HFFc6 (cell line): ENCODE measurements at places on chromosomes 5 and 9. TPM values are rescaled to one million over a fixed set of nuclear protein-coding genes. Genes with fewer than 3 reads are reported as not detected.

RFX3 gene
- 2.7 to 3.1 TPM (median 2.7 TPM) in 3 replicates for total RNA-seq

CORO2A gene
- total RNA-seq, result 1.1 to 2.1 TPM (median 2.0 TPM) in 3 replicates

SPATA31C1 gene
- total RNA-seq, result not detected in 3 replicates

FOXD4L4 gene
- 0.14 TPM in 1 of 3 replicates, not detected in the others for total RNA-seq

DMGDH gene
- 0.53 TPM in 1 of 3 replicates, not detected in the others for total RNA-seq

PCDHGB7 gene
- total RNA-seq, result 6.6 to 18.2 TPM (median 15.3 TPM) in 3 replicates

ABO gene
- not detected in 3 replicates for total RNA-seq

SOX30 gene
- 0.12 to 0.15 TPM in 2 of 3 replicates, not detected in the other for total RNA-seq

HK3 gene
- not detected in 3 replicates for total RNA-seq

IRX2 gene
- 3.1 to 5.5 TPM (median 5.2 TPM) in 3 replicates for total RNA-seq

PFDN1 gene
- total RNA-seq, result 83.3 to 90.1 TPM (median 86.1 TPM) in 3 replicates

TMOD1 gene
- 0.21 to 0.55 TPM (median 0.26 TPM) in 3 replicates for total RNA-seq

SPATA31D4 gene
- total RNA-seq, result not detected in 3 replicates

C5orf52 gene
- not detected in 3 replicates for total RNA-seq

STPG3 gene
- total RNA-seq, result not detected in 3 replicates

EQTN gene
- total RNA-seq, result not detected in 3 replicates

FAXDC2 gene
- 2.6 to 4.4 TPM (median 3.4 TPM) in 3 replicates for total RNA-seq

SARDH gene
- 0.23 to 4.5 TPM (median 0.24 TPM) in 3 replicates for total RNA-seq

CDH9 gene
- total RNA-seq, result not detected in 2 replicates

PCDHB16 gene
- 1.6 to 2.7 TPM (median 1.7 TPM) in 3 replicates for total RNA-seq

GPR150 gene
- 0.26 to 0.37 TPM (median 0.27 TPM) in 3 replicates for total RNA-seq

AJM1 gene
- total RNA-seq, result 5.2 to 8.1 TPM (median 6.8 TPM) in 3 replicates

PLPP7 gene
- 1.8 to 10.2 TPM (median 9.2 TPM) in 3 replicates for total RNA-seq

LHX2 gene
- total RNA-seq, result not detected in 3 replicates

CREB3 gene
- 111 to 127 TPM (median 119 TPM) in 3 replicates for total RNA-seq

TRPM3 gene
- not detected in 3 replicates for total RNA-seq

SLC4A9 gene
- not detected in 2 replicates for total RNA-seq

IL4 gene
- total RNA-seq, result not detected in 3 replicates

NUTM2F gene
- not detected in 3 replicates for total RNA-seq

PPWD1 gene
- total RNA-seq, result 17.1 to 22.7 TPM (median 22.7 TPM) in 3 replicates

CCL28 gene
- total RNA-seq, result 0.15 TPM in 1 of 3 replicates, not detected in the others

TLX3 gene
- total RNA-seq, result not detected in 3 replicates

SLC6A7 gene
- not detected in 3 replicates for total RNA-seq
